ENCODE measurements at places on chromosomes 1 and 21.
A peak's percentile ranks its signal among the peaks of the same experiment; 100 is the strongest.

DNA sequence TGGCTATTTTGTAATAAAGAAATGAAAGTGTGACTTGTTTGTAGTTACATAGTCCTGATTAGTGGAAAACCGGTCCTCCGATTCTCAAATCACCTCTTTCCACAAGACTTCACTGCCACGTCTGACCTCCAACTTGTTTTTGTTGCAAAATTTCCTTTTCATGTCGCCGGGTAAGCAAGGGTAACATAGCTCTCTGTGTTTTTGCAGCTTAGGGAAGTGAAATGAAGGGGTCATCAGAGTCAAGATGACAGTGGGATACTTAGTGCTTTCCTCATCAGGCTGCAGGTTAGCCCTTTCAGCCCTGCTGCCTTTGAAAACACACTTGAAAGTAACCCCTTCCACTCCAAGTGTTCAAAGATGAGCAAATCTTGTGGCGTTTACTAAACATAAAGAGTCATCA lies 217.9 kb downstream of the USP25 start:
- no peak for DNase-seq

GRCh38 chr1:156594190-156594589 lies 2.6 kb downstream of the NAXE start:
- DNase-seq: no peak

DNA sequence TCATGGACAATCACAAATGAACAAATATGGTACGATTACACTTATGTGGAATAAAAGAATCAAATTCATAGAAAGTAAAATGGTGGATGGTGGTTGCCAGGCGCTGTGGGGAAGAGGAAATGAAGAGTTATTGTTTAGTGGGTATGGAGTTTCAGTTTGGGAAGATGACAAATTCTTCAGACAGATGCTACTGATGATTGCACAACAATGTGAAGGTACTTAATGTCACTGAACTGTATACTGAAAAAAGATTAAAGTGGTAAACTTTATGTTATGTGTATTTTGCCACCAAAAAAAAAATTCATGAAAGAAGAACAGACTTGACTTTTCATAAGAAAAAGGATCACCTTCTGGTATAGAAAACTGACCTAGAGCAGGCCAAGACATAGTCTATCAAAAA lies 745.6 kb upstream of the CXADR start:
- DNase-seq: no peak

GRCh38 chr1:110239441-110240430 lies 29.6 kb downstream of the KCNC4 start:
- no peak for DNase-seq

- no peak for DNase-seq
Observed at GRCh38 chr1:227938911-227939790, 8.6 kb downstream of the WNT9A start.

- no peak for DNase-seq
Observed at GRCh38 chr1:204280099-204280961, 66.5 kb upstream of the GOLT1A start.

- DNase-seq: peak; percentile 32
Observed at GRCh38 chr1:231091831-231092301, 51.8 kb upstream of the FAM89A start.

DNA sequence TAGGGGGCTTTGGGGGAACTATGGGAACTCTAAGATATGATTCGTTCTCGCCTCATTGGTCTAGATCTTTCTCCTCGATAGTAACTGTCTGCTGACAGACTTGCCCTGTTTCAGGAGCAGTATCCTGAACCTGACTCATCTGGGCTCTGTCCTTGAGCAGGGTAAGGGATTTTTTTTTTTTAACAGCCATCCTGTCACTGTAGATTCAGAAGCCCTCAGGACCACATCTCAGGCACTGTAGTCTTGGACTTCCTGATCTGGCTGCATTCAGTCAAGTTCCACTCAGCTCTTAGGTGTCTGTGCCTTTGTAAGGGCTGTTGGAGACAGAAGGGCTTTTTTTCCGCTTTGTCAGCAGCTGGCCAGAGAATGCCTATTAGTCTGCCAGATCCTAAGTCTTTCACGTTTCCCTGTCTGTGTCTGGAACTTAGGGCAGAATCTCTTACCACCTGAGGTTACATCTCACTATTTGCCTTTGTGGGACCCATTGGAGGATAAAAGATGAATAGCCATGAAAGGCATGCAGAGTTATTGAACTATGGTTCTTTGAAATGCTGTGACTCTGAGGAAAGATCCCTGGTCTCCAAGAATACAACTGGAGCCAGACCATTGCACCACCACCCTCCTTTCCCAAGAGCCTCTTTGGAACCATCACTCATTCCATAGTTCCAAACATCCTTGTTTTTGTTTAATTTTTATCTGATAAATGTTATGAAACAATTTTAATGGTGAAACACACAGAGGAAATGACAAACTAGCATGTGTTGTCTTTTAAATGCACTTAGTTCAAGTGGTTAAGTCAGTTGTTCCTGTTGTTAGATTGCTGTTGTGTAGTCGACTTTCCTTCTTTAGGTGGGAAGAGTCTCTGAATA lies 49.7 kb upstream of the MACF1 start:
- no peak for DNase-seq

- no peak for DNase-seq
Observed at GRCh38 chr1:76695535-76695934, 171.7 kb upstream of the ST6GALNAC5 start.

- no peak for DNase-seq
Observed at GRCh38 chr1:182909578-182909977, 43.4 kb downstream of the SHCBP1L start.

GRCh38 chr1:155076371-155076770 lies 2.3 kb upstream of the EFNA3 start:
- no peak for DNase-seq

DNA sequence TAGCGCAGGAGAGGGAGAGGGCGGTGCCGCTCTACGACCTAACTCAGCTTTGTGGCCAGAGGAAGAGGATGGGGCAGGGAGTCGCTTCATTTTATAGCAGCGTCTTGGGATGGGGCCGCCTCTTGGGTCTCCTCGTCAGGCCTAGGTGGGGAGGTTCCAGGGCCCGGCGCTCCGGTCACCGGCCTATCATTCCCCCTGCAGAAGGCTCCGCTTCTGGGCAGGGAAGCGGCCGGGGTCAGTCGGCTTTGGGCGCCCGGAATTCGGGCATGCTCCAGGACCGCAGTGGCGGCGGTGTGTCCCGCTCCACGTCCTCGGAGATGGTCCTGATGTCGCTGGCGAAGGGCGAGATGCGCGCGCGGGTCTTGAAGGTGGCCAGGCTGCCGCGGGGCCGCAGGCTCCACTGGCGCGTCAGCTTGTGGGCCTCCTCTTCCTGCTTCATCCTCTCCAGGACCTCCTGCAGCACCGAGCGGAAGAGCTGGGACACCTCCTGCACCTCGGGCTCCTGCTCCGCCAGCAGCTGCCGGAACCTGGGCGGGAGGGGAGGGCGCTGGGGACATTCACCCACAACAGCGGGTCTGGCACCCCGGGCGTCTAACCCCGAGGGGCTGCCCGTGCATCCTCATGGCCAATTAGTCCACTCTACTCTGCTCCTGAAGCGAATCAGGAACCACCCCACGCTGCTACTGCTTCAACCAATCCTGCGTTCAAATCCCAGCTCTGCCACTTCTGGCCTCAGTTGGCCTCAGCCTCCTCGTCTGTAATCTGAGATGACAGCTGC lies 13.0 kb downstream of the RD3 start:
- DNase-seq: no peak

GRCh38 chr1:40699787-40700186 lies 8.3 kb downstream of the NFYC start:
- DNase-seq: no peak

- DNase-seq: no peak
Observed at GRCh38 chr1:170010443-170010842, 64.1 kb downstream of the KIFAP3 start.

GRCh38 chr1:75471252-75471651 lies 139.7 kb downstream of the SLC44A5 start:
- no peak for DNase-seq

GRCh38 chr1:104648269-104648691 lies 898.6 kb downstream of the AMY1C start:
- DNase-seq: no peak

GRCh38 chr1:143652187-143652586 lies 319.6 kb downstream of the FAM72C start:
- DNase-seq: no peak

- DNase-seq: no peak
Observed at GRCh38 chr1:59290193-59290949, 6.5 kb upstream of the FGGY start.

DNA sequence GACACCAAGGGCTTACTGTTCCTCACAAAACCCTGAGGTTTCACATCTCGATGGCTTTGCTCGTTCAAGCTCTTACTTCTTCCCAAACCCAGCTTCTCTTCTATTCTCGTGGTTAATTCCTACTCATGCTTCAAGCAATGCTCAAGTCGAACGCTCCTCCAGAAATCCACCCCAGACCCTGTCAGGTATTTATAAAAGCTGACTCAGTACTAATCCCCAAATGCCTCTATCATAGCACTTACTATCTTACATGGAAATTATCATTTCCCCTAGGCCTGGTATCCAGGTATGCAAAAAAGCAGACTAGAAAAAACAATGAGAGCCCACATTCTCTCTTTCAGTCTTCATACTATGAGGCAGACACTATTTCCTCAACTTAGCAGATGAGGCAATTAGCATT lies 6.3 kb downstream of the EBNA1BP2 start:
- DNase-seq: no peak

GRCh38 chr21:42148097-42148496 lies 70.8 kb upstream of the ABCG1 start:
- no peak for DNase-seq

- DNase-seq: peak; percentile 56
Observed at GRCh38 chr1:206590025-206590758, 22.1 kb downstream of the EIF2D start.

DNA sequence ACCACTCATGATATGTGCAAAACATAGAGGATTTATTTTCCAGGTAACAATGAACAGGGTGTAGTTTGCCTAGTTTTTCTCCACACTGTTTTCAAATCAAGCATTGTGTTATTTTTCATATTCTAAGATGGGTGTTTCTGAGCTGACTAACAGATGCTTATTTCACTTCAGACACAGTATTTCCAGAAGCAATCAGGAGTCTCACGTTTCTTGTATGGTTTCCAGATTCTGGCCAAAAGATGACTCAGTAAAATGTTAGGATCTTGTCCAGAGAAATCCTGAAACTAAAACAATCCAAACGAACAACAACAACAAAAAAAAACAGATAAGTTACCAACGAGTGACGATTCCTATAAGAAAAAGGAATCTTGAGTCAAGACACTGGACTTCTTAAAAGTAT lies 5.3 kb downstream of the UTS2 start:
- no peak for DNase-seq

DNA sequence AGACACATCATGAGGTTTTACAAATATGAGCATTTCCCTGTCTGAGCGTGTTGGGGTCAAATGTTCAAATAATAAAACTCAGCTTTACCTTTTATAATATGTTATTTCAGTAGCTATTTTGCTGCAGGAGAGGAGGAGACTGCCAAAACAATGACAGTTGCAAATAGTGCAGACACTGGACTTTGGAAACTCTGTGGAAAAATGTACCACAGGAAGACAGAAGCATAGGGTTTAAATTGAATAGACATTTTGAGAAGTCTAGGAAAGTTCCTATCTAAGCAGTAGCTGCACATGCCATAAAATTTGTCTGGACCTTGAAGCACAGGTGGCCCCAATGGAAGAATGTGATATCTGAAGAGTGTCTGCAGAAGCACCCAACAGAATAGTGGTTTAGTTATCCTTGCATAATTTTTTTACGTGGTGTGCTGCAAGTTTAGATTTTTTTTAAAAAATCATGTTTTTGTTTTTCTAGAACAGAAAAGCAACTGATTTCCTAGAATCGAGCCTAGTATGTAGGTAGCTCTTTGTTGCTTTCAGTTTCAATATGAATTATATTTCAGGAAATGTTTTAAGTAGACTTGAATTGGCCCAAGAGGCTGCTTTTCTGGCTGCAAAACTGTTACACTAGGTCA lies 14.0 kb upstream of the GBP5 start:
- DNase-seq: no peak

- DNase-seq: no peak
Observed at GRCh38 chr1:196660852-196661251, 9.0 kb downstream of the CFH start.

GRCh38 chr1:116356673-116357072 lies 16.4 kb upstream of the ATP1A1 start:
- no peak for DNase-seq

- no peak for DNase-seq
Observed at GRCh38 chr1:161978011-161978790, 45.5 kb downstream of the OLFML2B start.

GRCh38 chr1:210596641-210597040 lies 267.9 kb downstream of the HHAT start:
- DNase-seq: no peak

GRCh38 chr1:240312872-240313271 lies 221.2 kb downstream of the FMN2 start:
- DNase-seq: no peak

DNA sequence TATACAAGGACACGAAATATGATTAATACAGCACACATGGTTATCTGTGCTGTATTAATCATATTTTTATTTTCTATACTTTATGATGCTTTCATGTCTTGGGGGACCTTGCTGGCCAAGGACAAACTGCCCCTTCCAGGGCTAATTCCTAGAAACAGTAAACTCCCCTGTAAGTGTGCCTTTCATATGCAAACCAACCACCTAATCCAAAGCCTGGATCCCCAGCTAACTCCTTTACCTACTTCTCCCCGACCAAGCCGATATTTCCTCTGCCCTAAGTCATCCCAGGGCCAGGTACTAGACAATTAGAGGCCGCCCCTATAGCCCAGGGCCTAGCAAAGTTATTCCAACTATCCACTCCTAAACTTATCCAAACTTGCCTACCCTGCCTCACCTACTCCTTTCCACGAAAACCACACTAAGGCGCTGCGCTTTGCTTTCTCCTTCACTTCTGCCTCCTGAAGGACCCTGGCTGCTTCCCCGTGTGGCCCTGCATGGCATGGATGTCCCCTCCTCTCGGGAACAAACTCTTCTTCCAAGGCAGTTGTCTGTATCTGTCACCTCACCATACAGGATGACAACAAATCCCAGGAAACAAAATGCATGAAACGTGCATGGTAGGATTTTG lies 10.2 kb downstream of the SH3BP5L start:
- no peak for DNase-seq

DNA sequence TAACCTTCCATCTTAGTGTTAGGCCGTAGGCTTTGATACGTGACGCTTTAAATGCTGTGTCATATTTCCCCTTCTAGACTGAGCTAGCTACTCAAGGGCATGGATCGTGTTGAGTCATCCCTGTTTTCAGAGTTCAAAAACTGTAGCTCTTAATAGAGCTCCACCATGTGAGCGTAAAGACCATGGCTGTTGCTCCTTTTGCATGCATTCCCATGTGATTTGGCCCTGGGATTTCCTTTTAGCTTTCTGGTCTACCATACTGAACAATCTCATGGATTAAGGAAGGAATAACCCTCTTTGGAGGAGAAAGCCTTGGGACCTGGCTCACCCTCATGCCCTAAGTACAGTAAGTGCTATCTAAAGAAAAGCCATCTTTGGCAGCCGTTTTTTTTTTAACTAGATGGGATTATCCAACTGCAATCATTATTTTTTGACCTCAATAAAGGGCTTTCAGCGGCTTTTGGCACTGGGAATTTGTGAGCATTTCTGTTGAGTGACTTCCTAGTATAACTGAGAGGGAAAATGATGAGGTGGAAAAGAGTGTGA lies 76.6 kb downstream of the PLPP3 start:
- no peak for DNase-seq

GRCh38 chr1:30153743-30154449 lies 569.5 kb downstream of the MATN1 start:
- no peak for DNase-seq

GRCh38 chr21:45078877-45079281 lies 4.5 kb downstream of the ADARB1 start:
- peak; percentile 49 for DNase-seq

GRCh38 chr1:178294654-178295053 lies 200.8 kb downstream of the RASAL2 start:
- DNase-seq: no peak

- no peak for DNase-seq
Observed at GRCh38 chr1:156056326-156056849, 1.8 kb downstream of the LAMTOR2 start.

Data from stimulated activated CD4-positive, alpha-beta T cell treated with anti-CD3 and anti-CD28 coated beads, Interleukin-2, amount 100 ng/mL, for 48 hours (primary cell).